ENCODE measurements at places on chromosomes 11 and 22.

- no peak for DNase-seq
Observed at GRCh38 chr22:27133019-27133431, 475.6 kb downstream of the MIAT start.

GRCh38 chr11:119100994-119101758 is 477 bp downstream of the DPAGT1 start:
- peak; percentile 10 for DNase-seq

DNA sequence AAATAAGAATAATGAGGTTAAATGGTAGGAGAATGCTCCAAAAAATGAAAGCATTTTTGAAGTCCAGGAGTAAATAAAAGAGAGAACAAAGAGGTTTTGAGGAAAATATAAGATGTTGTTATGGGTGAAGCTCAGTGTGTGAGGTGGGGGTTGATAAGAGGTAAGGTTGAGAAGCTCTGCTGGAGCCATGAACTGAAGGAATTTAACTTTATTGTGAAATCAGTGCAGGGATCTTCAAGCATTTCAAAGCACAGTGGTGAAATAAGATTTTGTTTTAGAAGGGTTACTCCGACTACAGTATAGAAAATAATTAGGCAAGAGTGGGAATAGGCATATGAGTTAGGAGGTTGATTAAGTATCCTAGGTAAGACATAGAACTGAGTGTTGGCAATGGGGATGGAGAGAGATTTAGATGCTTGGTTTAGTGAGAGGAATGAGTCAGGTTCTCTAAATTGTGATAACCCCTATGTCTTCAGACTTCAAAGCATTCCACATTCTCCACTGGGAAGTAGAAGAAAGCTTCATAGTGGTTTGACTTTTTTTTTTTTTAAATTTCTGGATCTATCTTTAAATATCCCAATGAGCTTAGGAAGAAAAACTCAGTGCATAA is 403.2 kb downstream of the AASDHPPT start:
- no peak for DNase-seq

GRCh38 chr22:42873356-42873755 is 16.3 kb upstream of the ARFGAP3 start:
- DNase-seq: peak; percentile 9

- no peak for DNase-seq
Observed at GRCh38 chr22:19806213-19807160, 45.9 kb downstream of the TBX1 start.

GRCh38 chr11:64134963-64135362 is 30.9 kb downstream of the MACROD1 start:
- DNase-seq: no peak

- DNase-seq: no peak
Observed at GRCh38 chr11:37718431-37718999, 1120.5 kb upstream of the RAG2 start.

- no peak for DNase-seq
Observed at GRCh38 chr11:117070016-117070415, 28.2 kb downstream of the SIK3 start.

- peak; percentile 74 for DNase-seq
Observed at GRCh38 chr11:65498977-65499712, at the start of gene MALAT1. Gene MALAT1 (plus strand): TSS chr11:65499045.

DNA sequence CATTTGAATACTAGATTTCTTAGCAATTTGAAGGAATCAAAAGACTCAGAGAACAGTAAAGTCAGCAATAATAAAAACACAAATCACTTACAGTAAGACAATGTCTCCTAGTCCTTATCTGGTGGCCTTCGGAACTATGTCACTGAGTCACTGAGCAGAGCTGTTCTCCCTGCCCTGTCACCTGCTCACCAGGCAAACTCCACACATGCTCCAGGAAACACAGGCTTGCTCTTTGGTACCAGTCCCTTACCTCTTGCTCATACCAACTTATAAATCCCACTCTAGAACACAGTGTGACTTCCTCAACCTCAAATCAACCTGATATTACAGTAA is 81.1 kb upstream of the CHRM4 start:
- DNase-seq: no peak

- no peak for DNase-seq
Observed at GRCh38 chr22:26672060-26672471, 14.7 kb downstream of the MIAT start.

- no peak for DNase-seq
Observed at GRCh38 chr11:44347538-44347937, 37.6 kb upstream of the ALX4 start.

DNA sequence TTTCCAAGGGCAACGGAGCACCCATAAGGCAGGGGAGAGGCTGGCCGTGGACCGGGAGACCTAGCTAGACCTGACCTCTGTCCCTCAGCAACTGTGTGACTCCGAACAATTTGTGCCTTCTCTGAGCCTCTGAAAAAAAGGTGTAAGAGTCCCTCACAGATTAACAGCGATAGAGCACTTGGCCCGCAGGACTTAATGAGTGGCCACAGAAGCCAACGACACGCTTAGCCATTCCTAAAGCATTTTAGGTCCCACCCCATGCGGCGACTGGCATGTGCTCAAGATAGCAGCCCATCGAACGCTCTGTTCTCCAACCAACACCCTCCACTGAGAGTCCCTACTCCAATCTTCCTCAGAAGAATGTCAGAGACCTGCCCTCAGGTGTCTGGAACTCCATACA is 1.5 kb downstream of the SULT4A1 start:
- DNase-seq: no peak

DNA sequence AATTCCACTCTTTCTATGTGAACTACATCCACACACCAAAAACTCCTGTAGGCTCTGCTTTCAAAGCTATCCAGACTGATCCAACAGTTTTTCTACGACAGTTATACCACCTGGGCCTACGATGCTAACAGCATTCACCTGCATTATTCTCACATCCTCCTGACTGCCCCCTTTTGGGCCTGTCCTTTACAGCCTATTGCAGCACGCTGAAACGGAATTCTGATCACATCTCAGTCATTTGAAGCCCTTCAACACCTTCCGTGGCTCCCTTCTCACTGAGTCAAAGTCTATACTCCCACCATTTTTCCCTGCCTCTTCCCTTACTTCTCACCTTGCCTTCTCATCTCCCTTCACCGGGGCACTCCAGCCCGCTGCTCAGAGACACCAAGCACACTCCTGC is 791.3 kb upstream of the KIRREL3 start:
- DNase-seq: no peak

DNA sequence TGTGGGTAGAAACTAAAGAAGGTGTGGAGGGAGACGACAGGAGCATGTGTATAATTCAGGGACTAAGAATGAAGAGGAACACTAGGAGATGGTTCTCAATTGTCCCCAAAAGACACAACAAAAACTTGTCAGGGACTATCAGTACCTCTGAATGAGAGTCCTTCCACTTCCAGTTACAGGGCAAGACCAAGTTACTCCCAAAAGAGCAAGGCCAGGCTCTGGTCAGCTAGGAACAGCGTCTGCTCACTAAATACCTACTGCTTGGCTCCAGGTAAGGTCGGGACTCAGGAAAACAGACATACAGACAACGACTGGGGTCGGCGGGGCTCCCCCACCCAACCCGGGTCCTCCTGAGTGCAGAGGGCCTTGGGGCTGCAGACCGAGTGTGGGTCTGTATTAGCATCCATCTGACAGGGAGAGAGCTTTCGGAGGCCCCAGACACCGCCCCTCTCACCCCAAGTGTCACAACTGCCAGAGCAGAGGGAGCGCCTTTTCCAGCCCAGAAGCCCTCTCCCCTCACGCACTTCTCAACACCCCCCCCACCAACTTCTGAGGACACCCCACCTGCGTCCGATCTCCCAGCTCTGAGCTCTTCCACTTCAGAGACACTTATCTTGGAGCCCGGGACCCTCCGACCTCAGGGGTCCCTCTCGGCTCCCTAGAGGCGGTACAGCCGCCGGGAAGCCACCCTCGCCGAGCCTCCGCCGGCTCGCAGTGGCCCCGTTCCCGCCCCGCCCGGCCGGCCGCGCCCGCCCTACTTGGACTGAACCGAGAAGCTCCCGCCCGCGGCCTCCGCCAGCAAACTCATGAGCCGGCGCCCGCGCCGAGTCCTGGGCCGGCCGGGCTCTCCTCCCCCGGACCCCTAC is 522 bp downstream of the RHOG start:
- DNase-seq: no peak

DNA sequence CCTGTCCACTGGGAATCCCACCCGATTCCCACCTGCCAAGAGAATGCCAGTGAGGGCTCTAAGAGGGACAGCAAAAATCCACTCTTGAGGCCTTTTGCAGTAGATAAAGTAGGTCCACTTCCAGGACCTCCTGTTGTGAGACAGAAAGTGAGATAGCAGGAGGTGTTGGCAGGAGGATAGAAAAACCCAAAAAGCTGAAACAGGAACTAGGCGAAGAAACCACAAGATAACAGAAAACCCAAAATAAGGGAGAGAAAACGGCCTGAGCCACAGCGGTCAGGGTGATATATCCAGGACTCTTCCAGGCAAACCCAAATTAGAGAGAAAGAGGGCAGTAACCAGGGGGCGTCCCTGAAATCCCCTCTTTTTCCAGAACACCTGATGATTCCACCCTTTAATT is 79.7 kb upstream of the LINC01488 start:
- DNase-seq: peak; percentile 58

DNA sequence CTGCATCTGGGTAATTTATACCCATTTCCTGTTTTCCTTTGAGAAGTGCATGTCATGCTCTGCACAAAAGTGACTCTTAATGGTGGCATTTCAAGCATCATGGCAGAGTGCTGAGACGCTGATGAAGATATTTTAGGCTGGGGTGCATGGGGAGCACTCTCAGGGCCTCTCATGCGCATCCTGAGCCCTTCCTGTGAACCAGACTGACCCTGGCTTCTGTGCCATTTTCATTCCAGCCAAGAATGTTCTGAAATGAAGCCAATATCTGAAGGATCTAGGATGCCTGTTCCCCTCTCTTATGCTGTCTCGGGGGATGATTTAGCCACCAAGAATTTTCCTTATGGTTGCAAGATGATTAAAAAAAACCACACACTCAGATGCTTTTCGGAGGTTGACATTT is 61.5 kb downstream of the MIAT start:
- no peak for DNase-seq

- no peak for DNase-seq
Observed at GRCh38 chr11:16977994-16978315, 36.3 kb downstream of the PLEKHA7 start.

DNA sequence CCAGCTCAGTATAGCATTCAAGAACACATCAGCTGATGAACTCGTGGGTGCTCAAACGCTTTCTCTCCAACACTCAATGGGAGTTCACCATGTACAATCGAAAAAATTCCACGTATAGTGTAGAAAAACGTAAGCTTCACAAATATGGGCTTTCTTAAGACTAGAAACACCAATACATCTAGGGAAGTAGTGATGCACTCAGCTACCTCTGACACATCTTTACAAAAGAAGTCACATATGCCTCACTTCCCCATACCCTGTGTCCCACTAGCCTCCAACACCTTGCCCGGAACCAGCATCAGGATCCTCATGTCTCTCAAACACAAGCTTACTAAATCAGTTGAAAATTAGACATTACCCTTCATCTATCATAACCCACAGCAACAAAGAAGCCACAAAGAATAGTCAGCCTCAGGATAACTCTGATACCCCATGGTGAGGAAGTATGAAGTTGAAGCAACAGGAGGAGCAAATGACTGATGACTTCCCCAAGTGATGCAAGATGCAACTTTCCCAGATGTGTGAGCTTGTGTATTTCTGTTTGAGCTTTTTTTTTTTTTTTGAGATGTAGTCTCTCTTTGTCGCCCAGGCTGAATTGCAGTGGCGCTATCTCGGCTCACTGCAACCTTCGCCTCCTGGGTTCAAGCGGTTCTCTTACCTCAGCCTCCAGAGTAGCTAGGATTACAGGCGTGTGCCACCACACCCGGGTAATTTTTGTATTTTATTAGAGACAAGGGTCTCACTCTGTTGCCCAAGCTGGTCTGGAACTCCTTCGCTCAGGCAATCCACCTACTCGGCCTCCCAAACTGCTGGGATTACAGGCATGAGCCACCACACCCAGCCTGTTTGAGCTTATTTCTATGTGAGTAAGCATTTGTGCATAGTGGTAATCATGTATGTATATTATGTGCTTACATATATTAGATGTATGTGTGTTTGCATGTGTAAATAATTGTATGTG is 8.5 kb upstream of the DENND5A start:
- peak; percentile 90 for DNase-seq

GRCh38 chr11:123083623-123084029 is 21.7 kb upstream of the HSPA8 start:
- no peak for DNase-seq

GRCh38 chr22:48389916-48390315 is 1437.8 kb downstream of the BRD1 start:
- DNase-seq: no peak

DNA sequence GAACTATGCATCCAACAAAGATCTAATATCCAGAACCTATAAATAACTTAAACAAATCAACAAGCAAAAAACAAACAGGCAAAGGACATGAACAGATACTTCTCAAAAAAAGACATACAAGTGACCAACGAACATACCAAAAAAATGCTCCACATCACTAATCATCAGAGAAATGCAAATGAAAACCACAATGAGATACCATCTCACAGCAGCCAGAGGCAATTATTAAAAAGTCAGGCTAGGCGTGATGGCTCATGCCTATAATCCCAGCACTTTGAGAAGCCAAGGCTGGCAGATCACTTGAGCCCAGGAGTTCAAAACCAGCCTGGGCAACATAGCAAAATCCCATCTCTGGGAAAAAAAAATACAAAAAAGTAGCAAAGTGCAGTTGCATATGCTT is 10.7 kb downstream of the SAA4 start:
- DNase-seq: no peak

DNA sequence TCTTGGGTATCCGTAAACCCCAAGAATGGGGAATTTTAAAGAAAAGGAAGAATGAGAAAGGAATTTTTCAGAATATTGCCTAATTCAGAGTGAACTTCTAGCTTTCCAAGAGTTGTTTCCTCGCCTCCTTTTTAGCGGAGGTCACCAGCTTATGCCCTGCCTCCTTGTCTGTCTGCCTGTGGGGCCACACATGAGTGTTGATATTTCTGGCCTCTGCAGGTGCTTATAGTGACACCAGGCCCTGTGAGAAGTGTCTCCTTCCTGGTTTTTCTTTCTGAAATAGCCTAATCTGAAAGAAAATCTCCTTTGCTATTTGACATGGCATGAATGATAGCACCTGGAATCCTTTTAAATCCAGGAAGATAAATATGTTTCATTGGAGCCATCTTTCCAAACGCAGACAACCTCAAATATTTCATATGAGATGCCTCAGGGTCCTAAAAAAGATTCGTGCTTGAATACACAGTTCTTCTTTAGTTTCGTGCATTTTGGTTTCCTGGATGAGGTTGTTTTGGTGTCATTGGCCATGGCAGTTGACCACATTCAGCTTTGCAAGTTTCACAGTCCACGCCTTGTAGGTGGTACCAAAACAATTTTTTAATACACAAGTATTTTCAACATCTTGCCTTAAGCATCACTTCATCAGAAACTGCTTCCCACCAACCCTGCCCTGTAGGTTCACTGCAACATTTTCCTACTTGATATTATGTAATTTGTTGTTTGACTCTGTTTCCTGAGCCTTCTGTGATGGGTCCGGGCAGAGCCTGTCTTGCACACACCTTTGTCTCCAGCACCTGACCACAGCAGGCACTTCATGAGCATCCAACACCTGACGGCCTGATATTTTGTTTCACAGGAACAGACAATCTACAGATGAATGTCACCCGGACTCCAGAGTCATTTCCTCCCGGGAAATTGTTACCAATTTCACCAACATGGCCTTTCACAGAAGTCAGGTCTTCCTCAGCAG is 159.4 kb downstream of the C11orf91 start:
- DNase-seq: no peak

- DNase-seq: no peak
Observed at GRCh38 chr11:44519989-44520737, 45.3 kb upstream of the CD82 start.

GRCh38 chr11:88312628-88313027 is 24.9 kb downstream of the CTSC start:
- DNase-seq: no peak

- no peak for DNase-seq
Observed at GRCh38 chr11:19389787-19390303, 149.1 kb upstream of the E2F8 start.

Data from AML-193 (cell line).